ENCODE measurements at places on chromosomes 5 and 9.
A peak's percentile ranks its signal among the peaks of the same experiment; 100 is the strongest.

- DNase-seq, result no peak
Observed at GRCh38 chr5:142034994-142035393, 22.2 kb upstream of the GNPDA1 start.

DNA sequence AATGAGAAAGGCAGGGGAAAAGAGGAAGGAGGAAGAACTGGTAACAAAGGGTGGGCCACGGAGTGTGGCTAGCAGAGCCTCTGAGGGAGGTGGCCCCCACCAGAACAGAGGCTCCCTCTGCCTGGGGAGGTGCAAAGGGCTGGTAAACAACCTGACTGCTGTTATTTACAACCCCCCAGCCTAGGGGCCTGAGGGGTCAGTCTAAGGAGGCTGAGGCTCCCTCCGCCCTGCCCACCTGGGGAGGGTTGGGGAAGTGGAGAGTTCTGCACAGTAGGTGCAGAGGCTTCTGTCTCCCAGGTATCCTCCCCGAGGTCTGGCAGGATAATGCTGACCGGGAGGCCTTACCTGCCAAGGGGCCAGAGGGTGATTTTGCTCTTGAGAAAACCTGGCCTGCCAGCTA, 35.6 kb upstream of the SMU1 start:
- DNase-seq, result no peak

GRCh38 chr9:129415942-129416651, 204.8 kb downstream of the C9orf50 start:
- no peak for DNase-seq

DNA sequence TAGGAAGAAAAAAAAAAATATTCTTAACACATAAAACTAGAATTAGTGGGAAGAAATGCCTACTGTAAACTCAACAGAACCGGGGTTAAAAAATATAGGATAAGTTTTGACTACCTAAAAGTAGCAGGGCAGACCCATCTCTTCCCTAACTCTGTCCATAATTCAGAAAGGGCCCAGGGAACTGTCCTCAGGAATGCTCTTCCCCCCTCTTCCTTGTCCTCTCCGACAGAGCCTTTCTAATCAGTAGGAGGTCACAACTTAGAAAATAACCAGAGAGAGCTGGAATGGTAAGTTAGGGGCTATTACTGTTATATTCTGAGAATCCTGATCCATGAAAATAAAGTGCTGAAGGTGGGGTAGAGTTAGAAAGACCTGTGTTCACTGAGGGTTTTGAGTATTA, 22.2 kb downstream of the PIK3R1 start:
- DNase-seq, result no peak

GRCh38 chr5:4188704-4189103, 593.1 kb downstream of the IRX1 start:
- DNase-seq, result no peak

DNA sequence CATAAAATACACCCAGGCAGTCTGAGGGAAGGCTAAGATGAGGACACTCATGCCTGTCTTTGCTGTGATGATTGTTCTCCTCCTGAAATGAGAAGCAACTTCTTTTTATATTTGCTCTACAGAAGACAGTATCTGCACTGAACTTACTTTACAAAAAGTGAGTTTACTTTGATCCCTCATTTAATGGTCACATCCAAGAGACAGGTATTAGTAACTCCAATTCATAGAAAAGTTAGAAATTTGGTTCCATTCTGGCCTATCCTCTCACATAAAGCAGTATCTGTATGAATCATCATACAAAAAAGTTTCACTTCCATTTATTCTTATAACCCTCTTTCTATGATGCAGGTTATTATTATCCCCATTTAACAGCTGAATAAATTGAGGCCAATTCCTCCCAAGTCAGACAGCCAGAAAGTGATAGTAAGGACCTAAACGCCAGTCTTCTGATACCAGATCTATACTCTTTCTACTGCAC, 15.2 kb downstream of the TSTD2 start:
- no peak for DNase-seq

- no peak for DNase-seq
Observed at GRCh38 chr9:121786998-121787422, 135.6 kb downstream of the DAB2IP start.

GRCh38 chr9:84570482-84571154, 98.9 kb upstream of the NTRK2 start:
- DNase-seq, result no peak

DNA sequence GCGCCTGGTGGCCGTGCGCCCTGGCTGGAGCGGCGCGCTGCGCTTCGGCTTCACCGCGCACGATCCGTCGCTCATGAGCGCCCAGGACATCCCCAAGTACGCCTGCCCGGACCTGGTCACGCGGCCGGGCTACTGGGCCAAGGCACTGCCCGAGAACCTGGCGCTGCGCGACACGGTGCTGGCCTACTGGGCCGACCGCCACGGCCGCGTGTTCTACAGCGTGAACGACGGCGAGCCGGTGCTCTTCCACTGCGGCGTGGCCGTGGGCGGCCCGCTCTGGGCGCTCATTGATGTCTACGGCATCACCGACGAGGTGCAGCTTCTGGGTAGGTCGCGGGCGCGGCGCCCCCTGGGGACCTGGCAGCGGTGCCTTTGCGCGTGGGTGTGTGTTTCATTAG, 28.9 kb downstream of the NEURL1B start:
- DNase-seq, result peak; percentile 38

- no peak for DNase-seq
Observed at GRCh38 chr9:83307066-83307724, 231.0 kb downstream of the FRMD3 start.

DNA sequence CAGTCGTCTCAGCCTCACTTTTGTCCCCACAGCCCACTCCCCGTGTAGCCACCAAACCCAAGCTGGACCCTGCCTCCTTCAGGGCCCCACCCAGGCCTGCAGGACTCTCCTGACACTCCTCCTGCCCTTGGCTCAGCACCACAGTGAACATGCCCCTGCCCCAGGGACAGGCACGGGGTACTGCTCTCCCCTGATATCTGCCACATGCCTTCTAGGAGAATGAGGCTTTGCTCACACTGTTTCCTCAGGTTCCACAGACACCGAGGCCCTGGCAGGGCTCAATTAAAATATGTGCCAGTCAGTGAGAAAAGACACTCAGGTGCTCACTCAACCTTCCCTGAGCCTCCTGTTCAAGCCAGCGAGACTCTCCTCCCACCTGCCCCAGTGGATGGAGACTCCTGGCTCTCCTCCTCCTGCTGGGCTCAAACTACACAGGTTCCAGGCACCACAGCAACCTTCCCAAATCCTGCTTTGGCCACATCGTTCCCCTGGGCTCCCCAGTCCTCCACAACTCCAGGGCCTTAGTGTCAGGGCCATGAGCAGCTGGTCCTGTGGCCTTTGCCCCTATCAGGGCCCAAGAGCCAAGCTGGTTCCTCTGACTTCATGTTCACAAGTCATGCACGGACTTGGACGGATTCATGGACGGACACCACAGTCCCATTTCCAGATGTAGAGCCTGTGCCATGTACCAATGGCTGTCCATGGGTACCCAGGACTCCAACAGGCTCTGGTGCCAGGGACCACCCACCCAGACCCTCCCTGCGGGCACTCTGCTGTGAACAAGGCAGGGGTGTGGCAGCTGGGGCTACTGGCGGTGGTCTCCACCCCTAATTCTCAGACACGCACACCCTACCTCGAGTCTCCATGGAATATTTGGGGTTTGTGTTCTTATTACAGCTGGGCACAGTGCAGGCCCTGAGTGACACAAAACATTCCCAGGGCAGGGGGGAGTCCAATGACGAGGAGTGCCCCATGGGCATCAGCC, 36.6 kb downstream of the BICD2 start:
- no peak for DNase-seq

DNA sequence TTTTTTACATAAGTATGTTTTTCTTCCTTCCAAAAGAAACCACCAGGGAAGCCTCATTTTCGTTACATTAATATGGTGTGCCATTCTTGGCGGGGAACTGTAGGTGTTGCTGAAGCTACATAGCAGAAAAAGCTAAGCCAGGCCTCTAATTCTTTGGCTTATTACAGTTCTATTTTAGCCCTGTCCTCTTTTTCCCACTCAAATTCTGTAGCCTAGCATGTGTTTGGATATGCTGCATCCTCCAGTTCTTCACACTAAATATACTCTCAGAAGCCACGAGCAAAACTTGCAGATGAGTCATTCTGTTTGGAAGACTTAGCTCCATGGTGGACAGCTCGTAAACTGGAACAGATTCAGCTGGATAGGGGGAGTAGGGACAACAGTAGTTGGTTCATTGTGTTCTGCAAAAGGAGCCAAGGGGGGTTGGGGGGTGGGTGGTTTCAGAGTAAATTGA, 369.4 kb downstream of the TMEM161B start:
- DNase-seq, result no peak

DNA sequence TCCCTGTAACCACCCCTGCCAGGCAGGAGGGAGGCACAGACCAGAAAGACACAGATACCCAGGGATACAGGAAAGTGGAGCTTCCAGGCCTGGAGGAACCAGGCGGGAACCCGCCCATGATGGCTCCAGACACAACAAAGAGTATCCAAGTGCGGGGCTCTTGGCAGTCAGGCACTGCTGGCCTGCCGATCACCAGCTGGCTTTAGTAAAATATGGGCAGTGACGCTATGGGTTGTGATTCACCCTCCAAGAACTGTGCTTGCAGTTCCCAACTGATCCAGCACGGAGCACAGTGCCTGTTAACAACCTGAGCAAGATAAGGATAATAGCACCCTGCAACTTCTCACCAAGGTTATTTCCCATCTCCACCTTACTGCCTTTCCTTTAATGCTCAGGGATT, 463.3 kb downstream of the IRX1 start:
- DNase-seq, result peak; percentile 65

DNA sequence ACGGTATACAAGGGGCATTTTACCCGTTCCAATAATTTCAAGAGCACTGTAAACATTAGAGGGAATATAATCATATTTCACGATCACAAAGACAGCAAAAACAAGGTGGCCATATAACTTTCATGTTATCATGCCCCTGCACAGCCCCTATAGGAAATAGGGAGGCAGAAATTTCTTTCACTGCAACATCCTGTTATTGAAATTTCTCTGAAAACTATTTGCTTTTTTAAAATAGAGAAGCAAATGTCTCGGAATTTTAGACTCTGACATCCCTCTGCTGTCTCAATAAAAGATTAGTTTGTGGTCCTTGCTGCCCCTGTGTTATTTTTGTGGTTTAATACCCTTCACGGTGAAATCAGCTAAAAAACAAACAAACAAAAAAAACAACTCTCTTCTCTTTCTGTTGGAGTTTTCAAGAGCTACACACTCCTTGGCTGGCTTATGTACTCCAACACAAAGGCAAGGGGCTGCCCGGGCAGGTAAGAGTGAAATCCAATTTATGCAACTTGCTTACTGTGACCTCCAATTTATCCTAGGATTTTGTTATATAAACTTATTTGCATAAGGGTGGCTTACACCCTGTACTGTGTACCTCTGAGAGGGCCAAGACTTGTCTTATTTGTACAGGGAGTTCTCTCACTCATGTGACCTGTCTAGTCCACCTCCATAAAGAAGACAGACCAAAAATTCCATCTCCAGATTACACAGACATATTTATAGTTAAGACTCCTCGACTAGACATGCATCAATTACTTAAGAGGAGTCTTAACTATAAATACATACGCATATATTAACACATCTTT, 223.6 kb downstream of the MLLT3 start:
- DNase-seq, result no peak

DNA sequence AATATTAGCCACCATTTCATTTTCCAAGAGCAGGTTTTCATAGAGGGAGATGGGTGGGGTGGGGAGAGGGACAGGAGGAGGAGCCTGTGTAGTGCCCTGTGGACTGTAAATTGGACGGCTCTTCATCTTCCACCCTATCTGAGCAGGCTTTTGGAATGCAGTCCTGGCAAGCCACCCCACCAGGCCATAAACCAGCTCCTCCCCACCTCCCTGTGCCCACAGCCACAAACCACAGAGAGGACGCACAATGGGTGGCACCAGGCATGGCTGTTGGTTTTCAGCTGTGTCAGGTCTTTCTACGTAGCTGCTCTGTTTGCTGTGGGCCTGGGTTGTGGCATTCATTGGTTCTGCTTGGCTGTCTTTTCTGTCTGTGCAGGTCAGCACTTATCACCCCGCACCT, 58.0 kb downstream of the PLAC8L1 start:
- DNase-seq, result peak; percentile 50

GRCh38 chr5:145324101-145324500, 511.0 kb downstream of the PRELID2 start:
- DNase-seq, result no peak

DNA sequence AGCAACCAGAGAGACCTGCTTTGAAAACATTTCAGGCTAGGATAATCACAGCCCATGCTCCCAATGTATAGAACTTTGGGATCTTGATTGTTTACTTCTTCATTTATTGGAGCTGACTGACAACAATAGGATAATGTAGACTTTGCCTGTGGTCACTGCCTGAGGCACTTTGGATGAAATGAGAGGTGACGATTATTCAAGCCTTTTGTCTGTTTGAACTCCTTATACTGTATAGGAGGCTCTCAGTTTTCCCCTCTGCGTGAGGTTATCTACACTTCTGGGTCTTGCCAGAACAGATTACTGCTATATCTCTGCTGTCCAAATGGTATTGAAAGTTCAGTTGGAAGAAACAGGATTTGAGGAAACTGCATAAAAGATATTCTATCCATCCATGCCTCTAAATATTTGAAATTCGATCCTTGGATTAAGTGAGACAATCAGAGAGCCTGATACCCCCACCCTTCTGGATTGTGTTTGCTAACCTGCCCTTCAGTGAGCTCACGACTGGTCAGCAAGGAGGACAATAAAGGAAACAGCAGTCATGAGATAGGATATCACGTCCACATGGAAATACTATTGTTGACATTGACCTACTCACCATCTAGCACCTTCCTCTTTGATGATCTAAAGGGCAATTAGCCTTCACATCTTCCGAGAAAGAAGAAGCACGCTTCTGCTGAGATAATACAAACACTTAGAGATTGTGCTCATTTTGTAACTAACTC, 98.1 kb downstream of the DOCK8 start:
- no peak for DNase-seq

GRCh38 chr5:58595952-58596351, 13.1 kb downstream of the RAB3C start:
- no peak for DNase-seq

DNA sequence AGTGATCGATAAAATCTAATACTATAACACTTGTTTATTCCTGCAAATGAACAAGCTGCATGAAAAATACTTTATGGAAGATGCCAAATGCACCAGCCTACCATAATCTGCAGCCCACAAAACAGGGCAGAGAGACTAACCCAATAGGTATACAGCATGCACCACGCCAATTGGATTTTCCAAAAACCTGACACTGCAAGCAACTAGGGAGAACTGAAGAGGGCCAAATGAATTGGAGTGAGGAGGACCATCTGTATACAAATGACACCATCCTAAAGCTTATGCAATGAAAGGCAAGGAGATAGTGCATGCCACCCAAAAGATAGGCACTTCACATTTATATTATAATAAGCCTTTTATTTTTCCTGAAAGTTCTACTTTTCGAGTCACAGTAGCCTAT, 100.4 kb downstream of the SPOCK1 start:
- no peak for DNase-seq

- DNase-seq, result no peak
Observed at GRCh38 chr9:32703635-32704034, 68.2 kb upstream of the TAF1L start.

- no peak for DNase-seq
Observed at GRCh38 chr9:82124090-82124489, 135.5 kb downstream of the SPATA31D1 start.
